Left ventricle myocardium superior (tissue), 1 donor: ENCODE measurements at places on chromosomes 5 and 9. TPM values are rescaled to one million over a fixed set of nuclear protein-coding genes. Genes with fewer than 3 reads are reported as not detected.

MAML1 gene
- total RNA-seq, result 13.5 TPM

ZNF879 gene
- total RNA-seq, result 4.6 TPM

CIZ1 gene
- 76.6 TPM for total RNA-seq

ADAMTSL1 gene
- total RNA-seq, result 0.97 TPM

FOXD4L6 gene
- total RNA-seq, result not detected

HAVCR2 gene
- 2.8 TPM for total RNA-seq

DTWD2 gene
- 15.0 TPM for total RNA-seq

ARID3C gene
- not detected for total RNA-seq

DMRTA1 gene
- total RNA-seq, result 0.77 TPM

GDF9 gene
- 0.30 TPM for total RNA-seq

ADAM19 gene
- 9.3 TPM for total RNA-seq

TAF9 gene
- 38.7 TPM for total RNA-seq

FOXD4L5 gene
- total RNA-seq, result not detected

SPAG8 gene
- total RNA-seq, result 3.2 TPM

GRCh38 chr9:35448496-35448895 is 41.4 kb upstream of the RUSC2 start:
- no peak for DNase-seq

DNA sequence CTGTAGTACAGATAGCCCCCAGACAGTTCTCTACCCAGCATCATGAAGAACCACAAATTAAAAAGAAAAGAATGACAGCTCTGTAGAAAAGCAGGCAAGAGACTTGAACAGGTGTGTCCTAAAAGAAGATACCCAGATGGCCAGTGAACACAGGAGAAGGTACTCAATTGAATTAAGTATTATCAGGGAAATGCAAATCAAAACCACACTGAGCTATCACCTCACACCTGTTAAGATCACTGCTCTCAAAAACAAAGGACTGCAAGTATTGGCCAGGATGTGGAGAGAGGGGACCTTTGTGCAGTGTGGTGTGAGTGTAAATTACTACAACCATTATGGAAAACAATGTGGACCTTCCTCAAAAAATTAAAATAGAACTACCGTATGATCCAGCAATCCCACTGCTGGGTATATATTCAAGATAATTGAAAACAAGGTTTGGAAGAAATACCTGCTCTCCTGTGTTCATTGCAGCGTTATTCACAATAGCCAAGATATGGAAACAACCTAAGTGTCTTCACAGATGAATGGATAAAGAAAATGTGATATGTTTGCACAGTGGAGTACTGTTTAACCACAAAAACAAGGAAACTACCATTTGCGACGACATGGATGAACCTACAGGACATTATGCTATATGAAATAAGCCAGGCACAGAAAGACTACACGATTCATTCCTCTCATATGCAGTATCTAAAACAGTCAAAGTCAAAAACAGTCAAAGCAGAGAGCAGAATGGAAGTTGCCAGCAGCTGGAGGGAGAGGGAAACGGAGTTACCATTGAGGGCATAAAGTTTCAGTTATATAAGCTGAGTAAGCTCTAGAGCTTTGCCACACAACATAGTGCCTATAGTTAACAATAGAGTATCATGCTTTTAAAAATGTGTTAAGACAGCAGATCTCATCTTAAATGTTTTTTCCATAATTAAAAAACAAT is 102.6 kb downstream of the WNK2 start:
- DNase-seq, result no peak

DNA sequence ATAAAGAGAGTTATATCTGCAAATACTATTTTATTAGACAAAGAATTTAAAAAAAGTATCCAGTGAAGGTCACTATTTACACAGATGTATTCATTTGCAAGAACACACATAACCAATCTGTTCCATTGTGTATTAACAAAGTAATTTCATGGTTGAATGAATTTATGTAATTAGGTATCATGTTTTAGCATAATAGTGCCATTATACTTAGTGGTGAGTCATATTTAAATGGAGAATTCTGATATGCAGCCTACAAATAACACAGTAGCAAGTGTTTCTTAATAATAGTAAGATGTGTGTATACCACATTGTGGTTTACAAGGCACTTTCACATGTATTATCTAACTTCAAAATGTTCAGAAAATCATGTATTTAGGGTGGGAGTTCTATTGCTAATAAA is 1028.5 kb upstream of the ACO1 start:
- no peak for DNase-seq

DNA sequence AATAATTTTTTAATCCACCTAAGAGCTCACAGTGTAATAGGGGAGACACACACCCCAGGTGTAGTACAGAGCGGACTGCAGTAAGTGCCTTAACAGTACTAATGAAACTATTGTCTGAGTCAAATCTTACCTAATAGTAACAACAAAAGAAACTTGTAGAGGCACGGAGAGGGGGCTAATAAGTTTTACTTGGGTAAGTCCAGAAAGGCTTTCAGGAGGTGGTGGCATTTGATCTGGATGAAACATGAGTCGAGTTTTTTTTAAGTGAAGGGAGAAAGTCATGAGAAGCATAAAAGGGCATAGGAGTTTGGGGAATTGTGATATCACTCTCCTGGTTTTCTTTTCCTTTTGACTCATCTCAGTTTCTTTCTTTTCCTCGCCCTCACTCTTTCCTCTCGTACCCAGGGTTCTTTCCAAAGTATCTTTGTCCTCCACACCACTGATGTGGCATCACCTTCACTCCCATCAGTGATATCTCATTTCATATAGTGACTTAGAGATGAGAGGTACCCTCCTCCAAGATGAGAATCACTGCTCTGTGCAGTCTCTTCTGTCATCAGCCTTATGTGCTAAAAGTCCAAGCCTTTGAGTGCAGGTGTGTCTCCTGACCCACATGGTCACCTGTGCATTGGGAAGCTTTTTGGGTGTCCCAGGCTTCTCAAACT is 2.0 kb downstream of the CTNNA1 start:
- no peak for DNase-seq

DNA sequence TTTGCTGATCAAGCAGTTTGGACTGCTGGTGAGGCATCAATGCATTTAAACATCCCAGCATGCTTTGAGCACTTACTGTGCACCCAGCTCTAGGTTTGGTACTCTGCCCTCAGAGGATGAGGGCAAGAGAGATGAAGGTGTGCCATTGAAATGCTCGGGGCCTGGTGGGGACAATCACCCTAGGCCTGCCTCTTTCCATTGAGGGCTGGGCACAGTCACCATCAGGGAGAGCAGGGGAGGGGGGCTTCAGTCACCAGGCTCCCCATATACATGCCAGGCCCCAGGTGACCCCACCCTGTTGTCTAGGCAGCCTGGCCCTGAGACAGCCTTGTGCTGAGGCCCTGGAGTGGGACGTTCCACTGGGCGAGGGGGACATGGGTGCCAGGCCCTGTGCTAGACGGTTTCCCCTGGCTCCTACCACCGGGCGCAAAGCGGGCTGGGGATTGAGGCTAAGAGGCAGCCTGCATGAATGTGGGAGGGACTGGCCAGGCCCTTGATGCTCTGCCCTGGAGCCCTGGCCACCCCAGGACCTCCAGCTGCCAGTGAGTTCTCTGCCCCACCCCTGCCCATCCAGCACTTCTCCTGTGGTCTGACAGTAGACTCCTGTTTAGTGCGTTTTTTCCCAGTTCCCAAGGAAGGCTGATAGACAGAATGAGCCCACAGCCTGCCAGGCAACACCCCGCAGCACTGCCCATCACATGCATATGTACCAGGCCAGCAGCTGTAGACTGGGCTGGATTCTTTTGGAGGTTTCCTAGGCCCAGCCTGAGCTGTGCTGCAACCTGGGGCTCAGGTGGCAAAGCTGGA is 18.9 kb downstream of the TCF7 start:
- DNase-seq, result no peak

- no peak for DNase-seq
These were observed 319.1 kb upstream of the PIK3R1 start for GRCh38 chr5:67896311-67896929.

GRCh38 chr5:143635888-143636287 is 176.1 kb upstream of the HMHB1 start:
- DNase-seq, result no peak

DNA sequence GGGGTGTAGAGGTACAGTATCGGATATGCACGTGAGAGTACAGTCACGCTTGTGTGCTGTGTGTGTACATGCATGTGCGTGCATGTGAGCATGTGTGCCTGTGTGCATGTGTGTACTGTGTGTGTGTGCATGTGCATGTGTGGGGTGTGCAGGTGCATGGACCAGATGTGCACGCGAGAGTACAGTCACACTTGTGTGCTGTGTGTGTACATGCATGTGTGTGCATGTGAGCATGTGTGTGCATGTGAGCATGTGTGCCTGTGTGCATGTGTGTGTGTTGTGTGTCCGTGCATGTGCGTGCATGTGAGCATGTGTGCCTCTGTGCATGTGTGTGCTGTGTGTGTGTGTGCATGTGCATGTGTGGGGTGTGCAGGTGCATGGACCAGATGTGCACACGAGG is 10.3 kb downstream of the SLC6A19 start:
- no peak for DNase-seq

DNA sequence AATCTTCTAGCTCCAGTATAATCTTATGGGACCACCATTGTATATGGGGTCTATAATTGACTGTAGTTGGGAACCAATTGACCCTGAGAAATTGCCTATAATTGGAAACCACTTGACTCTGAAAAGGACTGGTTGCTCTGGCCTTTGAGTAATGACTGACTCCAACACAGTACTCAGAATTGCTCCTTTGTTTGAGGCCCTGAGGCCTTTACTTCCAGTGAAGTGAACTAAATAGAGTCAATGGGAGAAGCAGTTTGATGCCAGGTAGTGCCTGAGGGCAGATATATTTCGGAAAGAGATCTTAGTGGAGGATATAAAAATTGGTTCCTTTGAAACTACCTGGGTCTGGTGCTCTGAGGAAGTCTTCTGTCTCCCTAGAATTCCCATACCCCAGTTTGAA is 16.0 kb upstream of the TMEM171 start:
- DNase-seq, result no peak

DNA sequence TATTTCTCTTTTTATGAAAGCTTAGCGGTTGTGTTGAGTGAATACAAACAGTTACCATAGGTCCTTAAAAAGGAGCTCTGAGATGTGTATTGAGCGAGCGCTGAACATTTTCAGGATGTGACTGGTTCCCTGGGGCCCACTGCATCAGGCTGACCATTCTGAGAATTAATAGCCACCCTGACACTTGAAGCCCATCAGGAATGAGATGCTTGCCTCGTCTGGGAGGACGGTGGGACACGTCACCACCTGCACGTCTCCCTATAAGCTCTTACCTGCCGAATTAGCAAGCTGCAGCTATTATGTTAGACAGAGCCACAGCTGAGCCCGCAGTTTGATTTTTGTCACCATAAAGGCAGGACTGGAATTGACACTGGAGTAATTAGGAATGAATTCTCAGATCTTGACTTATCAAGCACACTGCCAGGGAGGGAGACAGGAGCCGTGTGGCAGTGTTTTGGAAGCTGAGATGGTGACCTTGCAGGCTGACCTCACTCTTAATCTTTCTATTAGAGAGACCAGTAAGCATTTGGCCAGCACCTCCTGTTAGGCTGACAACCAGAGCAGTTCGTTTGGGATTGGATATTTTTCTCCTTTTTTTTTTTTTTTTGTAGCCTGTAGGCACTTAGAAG is 373.1 kb upstream of the WWC1 start:
- DNase-seq, result peak; percentile 33

DNA sequence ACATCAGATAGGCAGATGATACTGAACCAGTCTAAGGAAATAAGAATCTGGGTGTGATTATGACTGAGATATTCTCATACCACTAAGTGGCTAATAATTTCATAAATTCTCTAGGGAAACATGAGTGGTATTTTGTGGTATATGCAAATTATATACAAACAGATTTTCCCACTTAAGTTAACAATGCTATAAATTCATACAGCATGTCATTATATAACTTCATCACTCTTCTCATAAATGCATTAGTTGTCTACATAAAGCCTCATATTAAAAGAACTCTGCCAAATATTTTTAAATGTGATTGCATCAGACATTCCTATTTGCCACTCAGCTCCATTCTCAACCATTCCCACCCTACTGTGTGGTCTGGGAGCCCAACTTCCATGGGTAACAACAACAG is 226.5 kb downstream of the TLE1 start:
- DNase-seq, result no peak

GRCh38 chr9:137114613-137115393 is at the start of gene DPP7:
Gene DPP7, minus strand, starts transcription at chr9:137114733. Its CDS starts 20 bp downstream, at chr9:137114713.
- DNase-seq, result peak; percentile 89

DNA sequence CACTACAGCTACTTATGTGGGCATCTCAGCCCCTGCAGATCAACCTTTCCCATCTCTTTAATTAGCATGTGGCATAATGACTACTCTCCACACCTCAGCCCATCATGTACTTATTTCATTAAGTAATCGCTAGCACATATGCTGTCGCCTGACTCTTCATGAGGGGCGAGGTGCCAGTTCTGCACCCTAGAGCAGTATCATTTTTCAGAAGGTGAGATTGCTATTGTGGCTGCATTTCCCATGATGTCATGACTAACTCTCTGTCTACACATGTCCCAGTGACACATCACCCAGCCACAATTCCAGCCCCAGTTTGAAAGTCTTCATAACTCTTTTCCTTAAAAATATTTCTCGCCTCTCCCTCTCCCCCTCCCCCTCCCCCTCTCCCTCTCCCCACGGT is 7.6 kb upstream of the F2RL1 start:
- no peak for DNase-seq

DNA sequence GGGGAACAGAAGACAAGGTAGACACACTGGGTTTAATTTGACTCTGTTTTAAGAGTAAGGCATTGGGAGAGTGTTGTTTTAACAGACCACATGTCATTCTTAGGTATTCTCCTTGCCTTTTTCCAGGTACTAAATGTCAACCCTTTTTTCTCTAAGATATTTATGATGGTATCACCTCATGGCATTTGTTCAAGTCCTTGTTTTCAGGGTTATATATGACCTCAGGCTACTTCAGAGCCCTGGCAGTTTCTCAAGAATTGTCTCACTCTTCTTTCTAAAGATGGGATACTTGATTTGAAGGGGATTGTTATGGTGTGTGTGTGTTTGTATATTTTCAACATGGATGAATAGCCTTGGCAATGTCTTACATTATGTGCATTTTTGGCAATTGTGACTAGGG is 131.1 kb upstream of the ACTBL2 start:
- DNase-seq, result no peak

GRCh38 chr9:19642256-19642655 is 146.6 kb downstream of the SLC24A2 start:
- no peak for DNase-seq

- DNase-seq, result no peak
These were observed 252.1 kb downstream of the MCTP1 start for GRCh38 chr5:95032801-95033200.

DNA sequence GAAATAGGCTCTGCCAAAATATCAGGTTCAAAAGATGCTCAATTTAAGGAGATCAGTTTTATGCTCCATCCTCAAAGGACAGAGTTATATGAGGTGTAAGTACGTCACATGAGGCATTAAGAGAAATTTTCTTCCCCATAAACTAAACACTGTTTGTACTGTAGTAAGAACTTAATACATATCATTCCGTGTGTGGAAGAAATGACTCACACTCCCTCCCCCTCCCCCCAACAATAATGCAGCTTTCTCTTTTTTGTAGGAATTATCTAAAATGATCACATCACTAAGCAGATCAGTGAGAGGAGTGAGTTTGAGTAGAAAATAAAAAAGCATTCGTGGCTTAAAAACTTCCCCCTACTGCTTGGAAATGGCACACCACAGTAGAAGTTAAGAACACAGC is 2.2 kb downstream of the CDH12 start:
- DNase-seq, result no peak

GRCh38 chr5:111572561-111572960 is 60.2 kb upstream of the STARD4 start:
- no peak for DNase-seq
